Activated T-cell treated with anti-CD3 and anti-CD28 coated beads, Interleukin-2, amount 50 U/mL, for 72 hours (primary cell): ENCODE measurements at places on chromosomes 4 and X.

GRCh38 chrX:115972717-115973116, 197.8 kb upstream of the AGTR2 start:
- no peak for DNase-seq

- DNase-seq: no peak
Measured at GRCh38 chr4:4662230-4662629, 120.4 kb upstream of the STX18 start.

GRCh38 chrX:134931550-134931949, 59.2 kb upstream of the SMIM10 start:
- no peak for DNase-seq

- DNase-seq: no peak
Measured at GRCh38 chr4:130183096-130183495, 1087.1 kb downstream of the C4orf33 start.

- DNase-seq: no peak
Measured at GRCh38 chr4:156476359-156476758, 495.2 kb downstream of the PDGFC start.

- no peak for DNase-seq
Measured at GRCh38 chr4:187235456-187236170, 512.0 kb upstream of the FAT1 start.

GRCh38 chr4:89992744-89993143, 98.1 kb downstream of the MMRN1 start:
- no peak for DNase-seq
